KG1 (cell line): ENCODE measurements at places on chromosomes 4 and X.
A peak's percentile ranks its signal among the peaks of the same experiment; 100 is the strongest.

DNA sequence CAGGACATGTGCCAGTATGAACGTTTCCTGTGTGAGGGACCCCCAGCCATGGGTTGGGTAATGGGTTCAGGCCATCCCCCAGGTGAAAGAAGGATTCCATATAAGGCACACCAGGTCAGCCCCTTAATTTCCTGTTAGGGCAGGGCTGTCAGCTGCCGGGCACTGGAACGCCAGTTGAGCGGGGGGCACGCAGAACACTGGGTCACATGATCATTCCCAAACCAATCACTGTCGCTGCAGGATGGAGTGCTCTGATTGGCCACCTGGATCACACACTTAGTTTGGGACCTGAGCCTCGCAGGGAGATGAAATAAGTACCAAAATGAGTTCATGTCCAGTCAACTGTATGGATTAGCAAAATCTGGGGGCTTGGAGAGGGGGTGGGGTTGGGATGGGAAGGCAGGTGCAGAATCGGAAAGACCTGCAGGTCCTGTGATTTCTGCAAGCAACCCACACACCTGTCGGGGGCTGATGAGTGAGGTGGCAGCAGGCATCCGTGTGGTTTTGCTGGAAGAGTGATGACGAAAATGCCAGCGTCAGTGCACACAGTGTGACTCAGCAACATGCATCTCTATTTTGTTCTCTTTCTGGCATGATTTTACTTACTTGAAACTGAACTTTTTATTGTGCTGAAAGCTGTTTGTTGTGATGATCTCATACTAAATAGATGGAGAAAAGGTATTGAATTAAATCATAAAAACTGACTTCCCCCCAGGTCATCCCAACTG lies 32.2 kb downstream of the RNF212 start:
- no peak for DNase-seq

DNA sequence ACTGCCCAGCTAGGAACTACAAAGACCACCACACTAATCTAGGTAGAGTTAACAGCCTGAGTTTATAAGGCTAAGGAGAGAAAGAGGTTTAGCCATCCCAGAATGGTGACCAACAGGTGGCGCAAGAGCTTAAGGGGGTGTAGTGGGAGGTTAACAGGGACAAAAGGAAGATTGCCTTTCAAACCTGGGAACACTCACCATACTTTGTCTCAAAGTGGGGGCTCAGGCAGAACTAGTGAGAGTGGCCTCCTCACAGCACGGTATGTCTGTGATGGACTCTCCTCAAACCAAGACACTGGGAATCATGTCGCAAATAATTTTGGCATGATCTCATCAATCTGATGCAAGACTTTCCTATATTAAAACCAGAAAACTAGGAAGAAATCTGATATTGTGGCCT lies 23.4 kb downstream of the CCNI start:
- DNase-seq: peak; percentile 26

DNA sequence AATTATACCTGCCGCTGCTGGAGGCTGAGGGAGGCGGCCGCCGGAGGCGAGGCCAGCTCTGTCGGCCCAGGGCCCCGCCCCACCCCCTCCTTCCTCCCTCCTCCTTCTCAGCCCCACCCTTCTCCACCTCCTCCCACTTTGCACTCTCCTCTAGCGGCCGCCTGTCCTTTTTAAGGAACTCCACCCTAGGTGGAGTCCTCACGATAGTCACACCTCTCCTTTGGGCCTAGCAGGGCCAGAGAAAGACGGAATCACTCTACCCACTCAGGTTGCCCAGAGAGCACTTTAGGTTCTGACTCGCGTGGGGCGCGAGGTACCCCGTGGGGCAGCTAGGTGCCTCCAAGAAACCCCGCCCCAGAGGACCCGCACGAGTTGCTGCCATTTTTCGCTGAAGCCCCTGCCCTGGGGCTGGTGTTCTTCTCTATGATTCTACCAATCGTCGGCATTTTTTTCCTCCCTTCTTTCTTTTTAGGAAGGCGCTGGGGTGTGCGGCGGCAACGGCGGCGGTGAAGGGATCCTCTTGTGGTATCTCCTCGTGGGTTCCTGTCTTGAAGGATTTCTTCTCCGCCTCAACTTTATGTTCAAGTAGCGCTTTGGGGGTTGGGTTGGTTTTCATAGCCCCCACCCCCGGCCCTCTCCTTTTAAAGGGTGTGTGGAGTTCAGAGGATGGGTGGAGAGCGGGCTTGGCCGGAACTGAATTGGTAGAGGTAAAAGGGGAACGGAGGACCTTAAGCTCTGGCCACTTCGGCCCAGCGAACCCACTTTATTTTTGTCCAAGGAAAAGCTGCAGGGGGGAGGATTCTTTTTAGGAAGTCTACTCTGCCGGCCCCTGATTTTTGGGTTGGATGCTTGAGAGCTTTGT lies at the start of gene KLF8:
Gene KLF8 (plus strand): TSS at position 136 of the 862 bp plus-strand sequence. CDS start 979 bp downstream, outside the sequence.
- no peak for DNase-seq

DNA sequence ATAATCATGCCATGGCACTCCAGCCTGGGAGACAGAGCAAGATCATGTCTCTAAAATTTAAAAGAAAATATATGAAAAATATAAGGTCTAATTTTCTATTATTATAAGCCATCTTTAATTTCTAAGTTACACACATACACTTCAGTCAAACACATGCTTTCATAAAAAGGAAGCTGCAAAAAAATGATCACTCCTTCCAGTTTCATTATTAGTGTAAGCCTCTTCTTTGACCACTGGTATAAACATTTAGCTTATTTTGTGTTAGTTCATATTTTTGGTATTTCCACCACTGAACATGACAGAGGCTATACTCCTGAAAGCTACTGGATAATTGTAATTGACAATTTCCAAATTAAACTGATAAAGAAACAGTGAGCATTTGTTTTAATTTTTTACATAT lies 163.3 kb upstream of the USP38 start:
- no peak for DNase-seq

GRCh38 chrX:111568354-111568753 lies 56.9 kb downstream of the SERTM2 start:
- no peak for DNase-seq

DNA sequence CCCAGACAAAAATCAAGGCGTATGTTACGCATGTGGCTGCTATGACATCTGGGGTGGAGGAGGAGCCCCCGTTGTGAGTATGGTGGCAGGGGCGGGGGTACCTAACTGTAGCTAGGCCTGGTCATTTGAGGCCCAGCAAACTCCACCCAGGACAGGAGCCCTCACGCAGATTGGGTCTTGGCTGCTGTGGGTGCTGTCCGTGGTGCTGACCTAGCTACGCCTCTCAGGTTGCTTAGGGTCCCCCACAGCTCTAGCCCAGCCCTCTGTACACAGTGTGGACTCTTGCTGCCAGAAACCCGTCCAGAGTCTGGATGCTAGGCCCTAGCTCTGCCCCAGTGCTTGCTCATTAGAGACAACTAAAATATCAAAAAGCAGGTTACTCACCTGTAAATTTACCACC lies 146.7 kb upstream of the PSAPL1 start:
- no peak for DNase-seq

DNA sequence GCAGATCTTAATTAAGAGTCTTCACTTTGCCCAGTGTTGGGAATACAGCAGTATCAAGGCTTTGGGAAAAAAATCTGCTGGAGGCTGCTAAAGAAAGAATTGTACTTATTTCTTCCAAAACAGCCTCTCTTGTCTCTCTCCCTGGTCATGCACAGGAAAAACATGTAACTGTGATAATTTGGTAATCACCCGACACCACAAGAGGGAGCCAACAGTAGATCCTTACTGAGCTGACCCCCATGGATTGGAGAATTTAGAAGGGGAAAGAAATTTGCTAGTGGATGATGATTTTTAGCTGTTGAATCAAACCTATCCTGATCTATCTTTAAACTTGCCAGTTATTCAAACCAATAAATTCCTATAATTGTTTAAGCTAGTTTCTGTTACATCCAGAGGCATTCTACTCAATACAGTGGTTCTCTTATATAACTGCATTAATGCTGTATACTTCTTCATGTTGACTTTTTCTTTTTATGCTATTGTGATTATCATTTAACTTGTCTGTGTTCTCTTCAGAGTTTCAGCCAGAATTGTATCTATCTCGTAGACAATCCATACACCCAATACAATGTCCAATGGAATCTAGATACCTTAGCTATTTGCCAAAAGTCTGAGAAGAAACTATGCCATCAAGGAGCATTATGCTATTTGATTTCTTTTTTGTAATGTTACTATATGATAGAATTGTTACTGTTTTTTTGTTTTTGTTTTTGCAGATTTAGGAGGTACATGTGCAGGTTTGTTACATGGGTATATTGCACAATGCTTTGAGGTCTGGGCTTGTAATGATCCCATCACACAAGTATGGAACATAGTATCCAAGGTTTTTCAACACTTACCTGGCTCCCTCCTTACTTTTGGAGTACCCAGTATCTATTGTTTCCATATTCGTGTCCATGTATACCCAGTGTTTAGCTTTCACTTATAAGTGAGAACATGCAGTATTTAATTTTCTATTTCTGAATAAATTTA lies 31.3 kb upstream of the ARHGEF38 start:
- DNase-seq: peak; percentile 14

- DNase-seq: no peak
Measured at GRCh38 chr4:24824720-24825119, 29.3 kb downstream of the SOD3 start.

- DNase-seq: no peak
Measured at GRCh38 chr4:131427000-131427399, 1722.1 kb upstream of the PCDH10 start.

GRCh38 chr4:184688447-184688846 lies 38.9 kb downstream of the PRIMPOL start:
- no peak for DNase-seq
